SK-N-MC (cell line): ENCODE measurements at places on chromosomes 2 and 18.

GRCh38 chr2:72001937-72002690, 145.5 kb downstream of the CYP26B1 start:
- no peak for DNase-seq

DNA sequence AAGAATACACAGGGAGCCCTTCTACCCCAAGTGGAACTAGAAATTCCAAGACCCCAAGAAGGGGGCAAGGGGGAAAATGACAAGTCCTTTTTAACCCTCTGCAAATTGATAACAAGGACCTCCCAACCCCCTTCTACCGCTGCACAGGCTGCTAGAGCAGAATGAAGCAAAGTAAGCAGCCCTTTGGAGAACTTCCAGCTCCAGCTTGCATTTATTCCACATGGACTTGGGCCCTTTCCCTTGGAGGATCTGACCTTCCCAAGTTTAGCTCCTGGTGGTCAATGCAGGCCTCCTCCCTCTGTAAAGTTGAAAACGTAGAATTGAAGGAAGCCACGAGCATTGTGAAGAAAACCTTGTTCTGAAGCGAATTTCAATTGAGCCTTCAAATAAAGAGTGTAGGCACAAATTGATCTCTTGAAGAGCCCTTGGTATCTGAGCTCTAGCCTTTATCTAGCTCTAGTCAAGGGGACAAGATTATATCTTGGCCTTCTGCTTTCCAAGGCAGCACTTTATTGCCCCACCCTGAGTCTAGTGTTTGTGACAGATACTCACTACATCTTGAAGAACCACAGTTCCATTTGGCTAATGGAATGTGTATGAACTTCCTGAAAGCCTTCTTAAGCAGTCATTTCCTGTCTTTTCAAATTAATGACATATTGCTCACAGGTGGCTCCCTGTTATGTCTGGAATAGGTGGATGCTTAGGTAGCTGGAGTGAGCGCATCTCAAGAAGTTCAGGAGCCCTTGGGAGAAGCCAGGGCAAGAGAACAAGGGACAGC, 37.2 kb downstream of the SLC14A2 start:
- no peak for DNase-seq

- DNase-seq = no peak
These were observed 359.3 kb downstream of the IRS1 start for GRCh38 chr2:226440127-226440918.

DNA sequence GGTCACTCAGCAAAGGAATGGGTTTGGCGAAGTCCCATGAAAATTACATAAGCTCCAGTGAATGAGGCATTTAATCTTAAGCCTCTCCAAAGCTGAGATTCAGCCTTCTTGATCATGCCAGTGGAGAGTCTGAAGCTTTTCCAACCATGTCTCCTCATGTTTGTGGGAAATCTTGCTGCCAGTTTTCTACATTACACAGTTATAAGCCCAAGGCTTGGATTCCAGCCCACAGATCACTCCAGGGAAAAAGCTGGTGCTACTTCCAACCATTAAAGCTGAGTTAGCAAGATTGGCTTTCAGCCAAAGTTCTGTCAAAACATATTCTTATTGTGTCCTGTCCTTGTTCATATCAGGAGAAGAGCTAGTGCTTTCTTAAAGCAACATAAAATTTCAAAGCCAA, 293.8 kb downstream of the LRRTM4 start:
- peak; percentile 37 for DNase-seq

- DNase-seq = no peak
These were observed 85.1 kb upstream of the FZD5 start for GRCh38 chr2:207854484-207855440.

DNA sequence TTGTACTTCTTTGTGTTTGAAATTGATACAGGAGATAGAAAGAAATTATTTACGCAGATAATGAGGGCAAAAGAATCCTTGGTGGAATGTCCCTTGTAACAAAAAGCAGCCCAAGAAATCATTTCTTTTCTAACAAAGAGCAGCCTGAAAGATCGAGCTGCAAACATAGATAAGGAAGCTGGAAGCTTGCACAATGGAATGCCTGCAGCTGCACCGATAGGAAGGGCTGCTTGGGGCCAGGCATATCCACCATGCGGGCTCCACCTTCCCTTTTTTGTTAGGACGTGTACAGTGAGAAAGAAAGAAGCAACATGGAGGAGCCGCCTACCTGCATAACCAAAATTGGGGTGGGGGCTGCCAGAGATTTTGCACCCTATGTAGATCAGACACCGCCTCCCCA, 568.7 kb downstream of the METTL4 start:
- no peak for DNase-seq

DNA sequence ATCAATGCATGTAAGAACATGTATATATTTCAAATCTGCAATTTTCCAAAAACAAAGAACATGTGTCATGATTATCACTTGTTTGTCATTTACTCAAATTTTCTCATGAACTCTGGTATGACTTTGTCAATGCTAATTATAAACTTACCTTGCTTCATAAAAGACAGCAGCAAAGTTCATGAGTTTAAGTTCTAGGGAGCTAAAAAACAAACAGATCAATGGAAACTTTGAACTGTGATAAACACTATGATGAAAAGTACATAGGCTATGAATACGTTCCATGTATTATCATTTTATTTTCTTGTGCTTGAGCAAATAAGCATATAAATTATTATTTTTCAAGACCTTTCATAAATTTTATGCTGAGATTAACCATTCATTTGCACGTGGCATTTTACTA, 940.8 kb downstream of the MBD2 start:
- no peak for DNase-seq

DNA sequence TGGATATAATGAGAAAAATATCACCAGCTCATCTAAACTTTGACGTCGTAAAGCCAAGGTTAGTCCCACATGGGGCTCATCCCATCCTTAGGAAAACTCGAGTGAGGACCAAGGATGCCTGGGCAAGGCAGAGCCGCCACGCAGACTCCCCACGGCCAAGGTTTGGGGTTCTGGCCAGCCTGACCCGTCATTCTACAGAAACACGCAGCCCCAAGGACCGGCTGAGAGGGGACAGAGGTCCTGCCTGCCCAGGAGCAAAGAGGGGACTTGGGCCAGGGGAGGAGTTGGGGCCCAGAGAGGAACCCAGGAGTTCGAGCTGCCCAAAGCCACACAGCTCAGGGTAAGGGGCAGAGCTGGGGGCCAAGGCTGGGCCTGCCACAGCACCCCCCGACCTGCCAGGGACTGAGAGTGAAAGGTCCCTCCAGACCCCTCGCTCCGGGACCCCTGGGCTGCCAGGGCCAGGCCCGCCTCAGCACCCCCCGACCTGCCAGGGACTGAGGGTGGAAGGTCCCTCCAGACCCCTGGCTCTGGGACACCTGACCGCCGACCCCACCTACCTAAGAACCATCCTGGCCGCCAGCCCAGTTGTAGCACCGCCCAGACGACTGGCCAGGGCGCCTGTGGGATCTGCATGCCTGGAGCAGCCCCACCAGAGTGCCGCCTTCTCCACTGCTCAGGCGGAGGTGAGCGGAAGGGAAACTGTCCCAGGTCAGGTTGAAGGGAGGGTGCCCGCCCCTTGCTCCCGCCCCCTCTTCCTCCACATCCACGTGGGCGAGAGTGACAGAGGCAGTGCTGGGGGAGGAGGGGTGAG, at the start of gene PDCD1:
Gene PDCD1, minus strand, starts transcription at position 689 of the 811 bp plus-strand sequence. Its CDS starts 56 bp downstream, at position 633.
- DNase-seq = no peak

GRCh38 chr2:162890690-162891311, 52.2 kb upstream of the KCNH7 start:
- peak; percentile 56 for DNase-seq

DNA sequence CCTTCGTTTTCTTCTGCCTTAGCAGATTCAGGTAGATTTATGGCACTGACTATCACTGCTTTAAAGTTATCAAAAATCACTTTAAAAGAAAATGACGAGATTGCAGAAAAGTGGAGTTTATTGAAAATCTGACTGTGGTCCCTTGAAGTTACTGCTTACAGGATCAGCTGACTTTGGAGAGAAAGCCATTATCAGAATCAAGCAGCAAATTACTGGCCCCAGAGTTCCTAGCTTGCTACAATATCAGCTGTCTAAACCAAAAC, 18.5 kb downstream of the MBP start:
- no peak for DNase-seq

- no peak for DNase-seq
These were observed 39.2 kb downstream of the CRIM1 start for GRCh38 chr2:36394804-36395203.

GRCh38 chr2:99181624-99182000, 628 bp downstream of the MRPL30 start:
- DNase-seq = no peak
